ENCODE measurements at places on chromosomes 7 and 10. TPM values are rescaled to one million over a fixed set of nuclear protein-coding genes. Genes with fewer than 3 reads are reported as not detected.

GRCh38 chr7:151621961-151622360 is 102.3 kb upstream of the RHEB start:
- no peak for DNase-seq

- DNase-seq = no peak
These were observed 695 bp downstream of the HSPA12A start for GRCh38 chr10:116741391-116742351.

- no peak for DNase-seq
These were observed 101.6 kb downstream of the DNAJB6 start for GRCh38 chr7:157438121-157439025.

DNA sequence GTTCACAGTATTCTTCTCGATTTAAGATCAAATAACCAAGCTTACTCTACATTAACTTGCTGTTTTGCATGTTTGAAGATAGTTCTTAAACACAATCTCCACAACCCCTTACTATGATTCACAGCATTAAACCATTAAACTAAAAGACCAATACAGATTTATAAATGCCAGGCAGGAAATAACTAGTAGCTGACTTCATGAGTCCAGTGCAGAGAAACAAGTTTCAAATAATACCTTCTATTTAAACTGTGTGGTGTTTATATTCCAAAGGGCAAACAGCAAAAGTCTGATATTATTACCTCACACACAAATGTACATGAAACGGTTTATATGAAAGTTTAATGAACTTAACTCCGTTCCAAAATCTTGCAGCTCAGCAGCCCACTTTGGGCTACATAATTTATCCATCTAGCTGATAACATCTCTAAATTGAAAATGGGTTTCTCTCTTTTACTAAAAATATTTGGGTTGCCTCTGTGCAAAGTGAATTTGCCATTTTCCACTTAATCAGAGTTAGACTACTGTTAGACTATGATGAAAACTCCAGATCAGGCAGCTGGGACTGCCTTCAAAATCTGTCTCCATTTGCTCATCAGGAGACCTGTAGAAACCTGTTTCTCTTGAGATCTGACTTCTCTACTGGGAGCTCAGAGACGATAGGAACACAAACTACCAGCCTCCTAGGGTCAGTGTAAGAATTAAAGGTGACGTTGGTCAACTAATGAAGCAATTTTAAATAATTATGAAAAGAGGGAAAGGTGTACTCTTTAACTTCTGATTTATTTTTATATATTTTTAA is 287.3 kb downstream of the FZD1 start:
- DNase-seq = no peak

- no peak for DNase-seq
These were observed 14.4 kb upstream of the GPR15LG start for GRCh38 chr10:84159076-84159685.

- DNase-seq = no peak
These were observed 70.8 kb downstream of the OAT start for GRCh38 chr10:124347956-124348355.

- DNase-seq = no peak
These were observed 26.0 kb downstream of the HSPA12A start for GRCh38 chr10:116716381-116716780.

The AZGP1 gene
- 0.64 TPM for polyA plus RNA-seq

DNA sequence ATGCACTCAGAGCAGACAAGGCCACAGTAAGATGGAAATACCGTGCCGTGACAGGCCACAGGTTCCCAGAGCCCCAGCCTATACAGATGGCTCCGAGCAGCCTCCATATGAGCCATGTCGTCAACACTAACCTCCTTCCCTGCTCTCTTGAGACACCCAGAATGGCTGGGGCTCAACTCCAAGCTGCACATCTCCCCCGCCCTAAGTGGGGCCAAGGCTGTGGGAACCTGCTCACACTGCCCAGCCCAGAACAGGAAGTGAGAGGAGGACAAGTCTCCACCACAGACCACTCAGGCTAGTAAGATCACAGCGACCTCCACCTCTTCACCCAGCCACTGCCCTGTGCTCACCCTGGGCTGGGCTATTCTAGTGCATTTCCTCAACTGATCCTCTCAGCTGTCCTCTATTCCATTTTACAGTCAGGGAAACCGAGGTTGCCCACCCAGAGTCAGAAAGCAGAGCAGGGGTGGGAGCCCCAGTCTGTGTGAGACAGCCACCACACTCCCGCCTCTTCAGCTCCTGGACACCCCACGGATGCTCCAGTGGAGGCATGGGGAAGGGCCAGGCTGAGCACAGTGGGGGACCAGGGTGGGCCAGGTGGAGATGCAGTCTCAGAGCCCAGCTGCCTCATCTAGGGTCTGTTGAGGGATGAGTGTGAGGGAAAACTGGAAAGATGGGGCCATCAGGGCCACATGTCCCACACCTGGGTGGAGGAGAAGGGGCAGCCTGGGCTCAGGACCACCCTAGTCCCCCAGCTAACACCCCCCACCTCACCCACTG is 11.6 kb downstream of the GRID1 start:
- no peak for DNase-seq
